LNCaP clone FGC (cell line): ENCODE measurements at places on chromosomes 6 and 20.
A peak's percentile ranks its signal among the peaks of the same experiment; 100 is the strongest.

DNA sequence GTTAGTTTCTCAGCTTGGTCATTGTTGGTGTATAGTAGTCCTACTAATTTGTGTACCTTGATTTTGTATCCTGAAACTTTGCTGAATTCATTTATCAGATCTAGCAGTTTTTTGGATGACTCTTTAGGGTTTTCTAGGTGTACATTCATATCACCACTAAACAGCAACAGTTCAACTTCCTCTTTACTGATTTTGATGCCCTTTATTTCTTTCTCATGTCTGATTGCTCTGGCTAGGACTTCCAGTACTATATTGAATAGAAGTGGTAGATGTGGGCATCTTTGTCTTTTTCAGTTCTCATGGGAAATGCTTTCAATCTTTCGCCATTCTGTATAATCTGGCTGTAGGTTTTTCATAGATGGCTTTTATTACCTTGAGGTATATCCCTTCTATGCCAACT, 61.3 kb upstream of the HEY2 start:
- no peak for DNase-seq

DNA sequence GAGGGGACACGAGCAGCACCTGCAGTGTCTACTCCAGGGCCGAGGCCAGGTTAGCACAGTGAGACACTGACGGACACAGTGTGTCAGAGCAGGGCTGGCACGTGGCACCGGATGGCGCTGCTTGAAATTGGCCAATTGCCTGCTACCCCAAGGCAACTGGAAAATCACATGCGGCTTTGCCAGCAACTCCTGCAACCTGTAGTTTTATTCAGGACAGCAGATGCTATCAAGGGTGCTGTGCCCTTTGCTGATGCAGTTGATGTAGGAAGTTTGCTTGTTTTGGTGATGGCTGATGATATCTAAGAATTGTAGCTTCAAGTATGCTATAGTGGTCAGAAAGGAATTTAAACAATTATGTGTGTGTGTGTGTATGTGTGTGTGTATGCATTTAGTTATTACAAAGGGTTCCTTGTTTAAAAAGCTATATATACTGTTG, 25.9 kb downstream of the RIN2 start:
- peak; percentile 50 for DNase-seq

GRCh38 chr6:153553627-153554026, 422.5 kb upstream of the RGS17 start:
- DNase-seq, result peak; percentile 32

DNA sequence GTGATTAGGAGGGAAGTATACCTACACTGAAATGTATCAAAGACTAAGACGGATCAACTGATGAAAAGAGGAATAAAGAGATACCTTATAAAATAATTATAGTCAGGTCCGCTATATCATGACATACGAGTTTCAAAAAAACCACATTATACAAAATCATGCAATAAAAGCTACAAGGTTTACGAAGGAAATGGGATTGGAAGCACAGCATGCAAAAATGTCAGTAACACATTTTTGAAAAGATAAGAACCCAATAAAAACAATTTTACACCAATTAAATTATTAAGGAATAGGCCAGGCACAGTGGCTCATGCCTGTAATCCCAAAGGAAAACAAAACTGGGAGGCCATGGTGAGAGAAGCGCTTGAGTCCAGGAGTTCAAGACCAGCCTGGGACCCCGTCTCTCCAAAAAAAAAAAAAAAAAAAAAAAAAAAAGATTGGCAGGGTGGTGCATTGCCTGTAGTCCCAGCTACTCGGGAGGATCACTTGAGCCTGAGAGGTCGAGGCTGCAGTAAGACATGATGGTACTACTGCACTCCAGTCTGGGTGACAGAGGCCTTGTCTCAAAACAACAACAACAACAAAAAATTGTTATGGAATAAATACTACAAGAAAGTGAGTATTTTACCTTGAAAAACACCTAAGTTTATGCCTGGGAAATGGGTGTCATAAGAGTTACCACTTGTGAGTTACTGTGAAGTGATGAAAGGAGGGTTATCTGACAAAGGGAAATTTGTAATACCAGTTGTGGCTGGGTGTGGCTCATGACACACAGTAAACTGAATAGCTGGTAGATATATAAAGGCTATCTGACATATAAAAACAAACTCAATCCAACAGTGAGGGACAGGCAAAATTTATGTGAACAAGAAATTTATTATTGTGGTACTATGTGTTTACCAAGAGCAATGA, 45.2 kb downstream of the RANBP9 start:
- DNase-seq, result no peak

DNA sequence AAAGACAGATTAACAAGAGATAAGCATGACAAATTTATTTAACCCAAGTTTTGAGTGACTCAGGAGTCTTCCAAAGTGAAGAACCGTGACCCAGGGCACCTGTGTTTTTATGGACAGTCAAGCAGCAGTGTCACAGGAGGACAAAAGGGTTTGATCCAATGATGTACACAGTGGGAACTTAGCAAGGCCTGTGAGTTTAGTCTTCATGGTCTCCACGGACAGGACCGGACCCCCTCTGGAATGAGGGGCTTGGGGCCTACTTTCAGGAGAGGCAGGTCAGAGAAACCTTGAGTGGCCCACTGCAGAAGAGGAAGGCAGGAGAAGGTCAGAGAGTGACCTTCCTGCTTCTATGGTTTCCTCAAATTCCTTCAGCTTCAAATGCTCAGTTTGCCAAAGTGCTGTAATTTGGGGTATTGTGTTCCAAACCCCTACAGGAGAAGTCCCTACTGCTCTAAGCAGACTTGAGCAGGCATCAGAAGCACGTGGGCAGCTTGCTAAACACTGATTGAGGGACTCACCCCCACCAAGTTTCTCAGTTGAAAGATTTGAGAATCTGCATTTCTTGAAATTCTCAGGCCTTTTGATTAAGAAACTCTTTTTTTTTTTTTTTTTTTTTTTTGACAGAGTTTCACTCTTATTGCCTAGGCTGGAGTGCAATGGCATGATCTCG, 26.4 kb upstream of the ZMYND8 start:
- DNase-seq, result no peak

- no peak for DNase-seq
Measured at GRCh38 chr6:87118054-87118453, 23.1 kb upstream of the CGA start.

- DNase-seq, result no peak
Measured at GRCh38 chr20:33178726-33179125, 10.8 kb downstream of the BPIFA2 start.

DNA sequence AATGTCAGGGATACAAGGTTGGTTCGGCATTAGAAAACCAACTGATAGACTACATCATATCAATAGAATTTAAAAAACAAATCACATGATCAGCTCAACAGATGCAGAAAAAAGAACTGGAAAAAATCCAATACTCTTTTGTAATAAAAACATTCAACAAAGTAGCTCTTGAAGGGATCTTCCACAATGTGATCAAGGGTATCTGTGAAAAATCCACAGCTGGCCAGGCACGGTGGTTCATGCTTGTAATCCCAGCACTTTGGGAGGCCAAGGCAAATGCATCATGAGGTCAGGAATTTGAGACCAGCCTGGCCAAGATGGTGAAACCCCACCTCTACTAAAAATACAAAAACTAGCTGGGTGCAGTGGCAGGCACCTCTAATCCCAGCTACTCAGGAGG, 63.1 kb downstream of the ASCC3 start:
- DNase-seq, result no peak

- DNase-seq, result no peak
Measured at GRCh38 chr20:41009946-41010345, 18.7 kb upstream of the TOP1 start.

DNA sequence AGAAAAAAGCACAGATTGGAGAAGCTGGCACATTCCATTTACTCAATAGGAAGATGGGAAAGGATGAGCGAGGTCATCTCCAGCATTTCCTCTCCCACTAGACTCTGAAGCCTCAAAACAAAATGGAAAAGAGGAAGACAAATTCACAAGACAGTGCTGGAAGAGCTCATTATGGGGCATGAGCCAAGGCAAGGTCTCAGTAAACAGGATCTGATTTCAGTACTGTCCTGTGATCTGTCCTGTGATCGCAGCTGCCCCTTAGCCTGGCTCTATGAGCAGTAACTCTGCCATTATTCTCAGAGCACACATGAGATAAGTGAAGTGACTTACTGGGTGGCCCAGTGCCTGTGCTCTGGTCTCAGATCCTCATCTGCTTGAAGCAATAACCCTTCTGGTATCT, 68.1 kb upstream of the SLC4A11 start:
- peak; percentile 15 for DNase-seq

- DNase-seq, result no peak
Measured at GRCh38 chr6:3844097-3844463, 5.1 kb upstream of the FAM50B start.

DNA sequence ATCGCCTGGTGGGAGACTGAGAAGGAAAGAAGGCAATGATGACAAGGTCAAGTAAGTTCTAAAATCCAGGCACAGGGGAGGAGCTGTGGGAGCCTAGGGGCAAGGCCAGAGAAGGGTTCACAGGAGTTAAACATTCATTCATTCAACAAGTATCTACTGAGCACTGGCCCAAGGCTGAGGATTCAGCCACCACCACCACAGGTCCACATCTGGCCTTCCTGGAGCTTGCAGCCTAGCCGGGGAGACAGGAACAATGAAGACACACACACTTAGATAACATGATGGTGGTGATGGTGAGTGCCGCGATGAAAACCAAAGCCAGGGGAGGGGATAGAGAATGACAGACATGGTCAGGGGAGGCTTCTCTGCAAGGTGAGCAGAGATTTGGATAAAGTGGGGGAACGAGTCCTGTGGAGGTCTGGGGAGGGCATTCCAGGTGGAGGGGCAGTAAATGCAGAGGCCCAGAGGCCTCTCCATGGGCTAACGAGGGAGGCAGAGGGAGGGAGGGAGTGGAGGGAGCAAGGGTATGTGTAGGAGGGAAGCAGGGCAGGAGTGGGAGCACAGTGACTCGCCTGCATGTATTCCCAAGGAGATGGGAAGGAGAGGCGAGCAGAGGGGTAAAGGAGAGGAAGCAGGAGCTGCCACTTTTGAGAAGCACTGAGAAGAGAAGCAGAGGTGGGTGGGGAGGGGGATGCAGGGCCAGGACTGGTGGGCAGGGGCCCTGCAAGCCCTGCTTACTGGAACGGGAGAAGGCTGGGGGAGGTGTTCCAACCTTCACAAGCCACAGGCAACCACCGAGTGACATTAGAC, 10.5 kb upstream of the RSPO4 start:
- no peak for DNase-seq

DNA sequence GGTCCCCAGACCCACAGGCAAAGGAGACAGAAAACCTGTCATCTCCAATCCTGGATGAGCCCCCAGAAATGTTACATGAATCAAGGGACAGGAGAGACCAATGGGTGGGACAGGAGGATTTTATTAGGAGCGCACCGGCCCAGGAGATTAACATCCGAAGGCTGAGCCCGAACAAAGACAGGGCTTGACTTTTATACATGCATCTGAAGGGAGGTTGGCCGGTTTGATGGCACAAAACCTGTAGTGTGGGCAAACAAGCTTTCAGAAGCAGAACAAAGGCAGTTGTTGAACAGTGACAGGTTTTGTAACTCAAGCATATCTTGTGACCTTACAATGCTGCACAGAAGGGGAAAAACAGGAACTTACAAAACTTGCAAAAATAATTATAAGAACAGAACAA, 83.9 kb upstream of the GPR6 start:
- DNase-seq, result no peak

DNA sequence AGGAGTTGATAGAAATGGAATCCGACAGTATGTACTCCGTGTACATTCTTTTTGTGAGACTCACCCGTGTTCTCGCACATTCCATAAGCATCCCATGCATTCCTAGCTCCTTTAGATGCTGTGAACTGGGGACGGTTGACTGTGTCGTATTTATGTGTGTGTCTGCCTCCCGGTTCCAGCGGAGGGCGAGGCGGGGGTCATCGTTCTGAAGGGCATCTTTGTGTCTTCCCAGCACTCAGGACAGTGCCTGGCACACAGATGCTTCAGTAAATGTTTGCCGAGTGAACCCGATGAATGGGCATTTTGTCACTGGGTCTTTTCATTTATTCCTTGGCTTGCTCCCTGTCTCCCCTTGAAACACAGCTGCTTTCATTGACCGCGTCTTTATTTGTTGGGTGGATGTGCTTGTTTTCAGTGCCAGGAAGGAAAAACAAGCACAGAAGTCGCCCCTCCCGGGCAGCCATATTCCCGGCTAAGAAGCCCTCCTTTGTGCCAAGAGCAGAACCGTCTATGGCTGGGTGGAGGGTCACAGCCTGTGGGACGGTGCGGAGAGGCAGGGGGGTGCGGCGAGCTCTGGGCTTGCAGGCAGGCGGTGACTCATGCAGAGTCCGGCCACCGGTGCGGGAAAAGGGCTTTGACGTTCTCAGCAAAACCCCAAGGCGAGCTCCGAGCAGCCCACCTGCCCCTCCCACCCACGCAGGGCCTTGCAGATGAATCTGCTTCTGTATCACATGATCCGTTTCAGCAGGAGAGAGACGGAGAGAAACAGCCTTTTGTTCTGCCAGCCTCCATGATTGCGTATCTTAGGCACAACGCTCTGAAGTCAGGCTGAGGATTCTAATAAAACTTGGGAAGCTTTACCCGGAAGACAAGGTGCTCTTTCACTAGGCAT, 11.2 kb upstream of the PSMG4 start:
- DNase-seq, result no peak
